Progenitor cell of endocrine pancreas (in vitro differentiated cells): ENCODE measurements at places on chromosomes 2 and 18.

DNA sequence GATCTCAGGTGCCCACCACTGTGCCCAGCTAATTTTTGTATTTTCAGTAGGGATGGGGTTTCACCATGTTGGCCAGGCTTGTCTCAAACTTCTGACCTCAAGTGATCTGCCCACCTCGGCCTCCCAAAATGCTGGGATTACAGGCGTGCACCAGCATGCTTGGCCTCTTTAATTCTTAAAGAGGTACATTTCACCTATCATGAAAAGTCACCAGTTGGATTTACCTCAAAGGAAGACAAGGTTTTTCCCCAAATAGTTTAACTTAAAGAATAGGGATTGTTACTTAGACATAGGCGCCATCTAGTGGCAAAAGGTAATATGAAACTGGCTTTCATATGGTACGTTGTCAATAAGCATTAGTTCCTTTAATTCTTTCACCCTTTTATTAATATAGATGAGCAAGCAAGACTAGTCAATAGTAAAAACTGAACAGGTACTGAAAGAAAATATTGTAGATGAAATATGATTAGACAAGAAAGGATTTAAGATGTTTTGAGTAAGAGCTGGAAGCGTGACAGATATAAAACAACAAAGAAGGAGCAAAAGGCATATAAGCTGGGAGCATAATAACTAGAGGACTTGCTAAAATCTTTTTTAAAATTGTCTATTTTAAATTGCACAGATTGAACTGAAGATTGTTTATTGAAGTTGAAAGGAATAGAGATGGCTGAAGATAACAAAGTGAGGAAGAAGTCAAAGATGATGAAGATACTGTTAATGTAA, 35.0 kb upstream of the PSMD14 start:
- H3K27ac ChIP-seq, result no peak overlapping the region
- H3K36me3 ChIP-seq, result no peaks in the 10 kb centered on the region
- H3K4me1 ChIP-seq, result no peaks in the 10 kb centered on the region
- no peak overlapping the region for H3K4me3 ChIP-seq
- H3K27me3 ChIP-seq, result no peaks in the 10 kb centered on the region

DNA sequence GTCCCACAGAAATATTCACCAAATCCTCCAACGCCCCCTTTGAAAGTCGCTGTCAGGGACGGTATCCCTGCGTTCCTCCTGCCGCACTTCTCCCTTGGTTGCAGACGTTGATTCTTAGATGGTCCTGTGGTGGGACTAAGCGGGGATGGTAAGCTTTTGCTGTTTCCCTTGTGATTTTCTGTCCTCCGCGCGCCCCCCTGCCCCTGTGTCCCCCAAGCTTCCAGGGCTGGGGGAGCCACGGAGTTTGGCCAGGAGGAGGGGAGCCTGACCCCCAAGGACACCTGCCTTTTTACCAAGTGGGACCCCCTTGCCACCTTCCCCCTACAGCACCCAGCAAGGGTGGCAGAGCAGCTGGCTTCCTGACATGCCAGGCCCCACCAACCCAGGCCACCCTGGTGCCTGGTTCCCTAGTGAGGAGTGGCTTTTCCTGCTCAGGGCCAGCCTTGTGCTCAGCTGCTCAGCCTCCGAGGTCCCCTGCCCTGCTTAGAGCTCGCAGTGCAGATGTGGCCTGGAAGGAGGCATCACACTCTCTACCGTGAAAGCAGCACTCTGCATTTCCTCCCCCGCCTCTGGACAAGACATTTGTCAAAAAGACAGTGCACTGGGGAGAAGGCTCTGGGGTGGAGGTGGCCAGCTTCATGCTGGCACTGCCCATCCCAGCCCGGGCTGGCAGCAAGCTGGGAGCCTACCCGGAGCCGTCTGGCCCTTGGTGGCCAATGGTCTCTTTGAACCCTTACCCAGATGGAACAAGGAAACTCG, 49.4 kb downstream of the TWIST2 start:
- H3K4me3 ChIP-seq, result no peak overlapping the region
- no peak for DNase-seq
- H3K4me1 ChIP-seq, result peaks cover 2% of the 10 kb centered on the region

DNA sequence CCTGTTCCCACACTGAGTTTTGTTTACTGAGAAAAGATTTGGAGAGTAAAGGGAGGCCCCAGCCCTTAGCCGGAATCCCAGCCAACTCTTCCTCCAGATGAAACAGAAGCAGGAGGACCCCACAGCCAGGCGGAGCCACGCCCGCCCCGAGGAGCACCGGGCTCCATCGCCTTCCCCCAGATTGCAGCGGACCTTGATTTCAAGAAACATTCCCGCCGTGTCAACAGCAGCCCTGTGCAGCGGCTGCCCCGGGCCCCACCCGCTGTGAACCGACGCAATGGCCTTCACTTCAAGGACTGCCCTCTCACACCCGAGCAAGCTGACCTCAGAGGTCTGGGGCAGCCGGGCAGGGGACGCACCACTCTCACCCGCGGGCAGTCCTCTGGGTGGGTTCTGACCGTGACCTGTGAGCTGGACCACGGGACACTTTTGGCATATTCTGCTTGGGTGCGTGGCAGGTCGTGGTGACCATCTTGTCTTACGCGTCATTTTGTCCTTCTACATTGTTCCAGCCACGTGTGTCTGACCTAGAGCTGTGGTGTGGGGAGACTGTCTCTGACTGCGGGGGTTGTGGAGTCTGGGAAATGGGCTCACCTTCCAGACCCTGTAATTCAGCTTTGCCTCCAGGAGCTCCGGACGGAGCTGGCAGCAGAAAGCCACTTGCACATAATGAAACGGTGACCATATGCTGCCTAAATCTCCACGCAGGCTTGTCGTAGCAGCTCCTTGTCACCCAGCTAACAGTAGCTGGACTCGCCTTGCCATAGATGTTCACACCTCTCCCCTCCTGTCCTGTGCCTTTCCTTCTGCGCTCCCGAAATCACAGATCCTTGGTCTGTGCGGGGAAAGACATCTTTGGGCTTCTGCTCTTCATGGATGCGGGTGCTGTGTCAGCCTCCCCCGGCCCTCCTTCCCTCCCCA, 32.0 kb upstream of the INHBB start:
- H3K27ac ChIP-seq, result no peak overlapping the region
- H3K27me3 ChIP-seq, result peaks cover 41% of the 10 kb centered on the region
- DNase-seq, result no peak
- H3K4me1 ChIP-seq, result peaks cover 14% of the 10 kb centered on the region
- H3K36me3 ChIP-seq, result no peaks in the 10 kb centered on the region

DNA sequence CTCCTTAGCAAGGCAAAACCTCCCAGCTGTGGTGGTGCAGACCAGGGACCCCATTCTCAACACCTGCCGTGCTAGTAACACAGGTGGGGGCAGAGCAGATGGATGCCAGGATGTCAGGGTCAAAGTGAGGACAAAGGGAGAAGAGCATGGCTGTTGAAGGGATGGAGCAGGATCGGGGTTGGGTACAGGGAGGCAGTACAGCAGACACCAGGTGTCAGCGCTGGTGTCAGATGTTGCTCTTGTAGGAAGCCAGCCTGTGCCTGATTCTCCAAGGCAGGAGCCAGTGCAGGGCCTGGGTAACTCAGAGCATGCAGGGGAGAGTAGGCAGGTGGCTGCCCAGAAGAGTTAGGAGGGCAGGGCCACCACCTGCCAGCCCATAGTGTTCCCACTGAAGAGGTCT, 222.1 kb upstream of the SPRED2 start:
- no peak overlapping the region for H3K27ac ChIP-seq
- no peak overlapping the region for H3K4me3 ChIP-seq
- H3K4me1 ChIP-seq, result peaks cover 41% of the 10 kb centered on the region
- H3K36me3 ChIP-seq, result no peaks in the 10 kb centered on the region

- no peak for DNase-seq
- H3K27me3 ChIP-seq, result no peaks in the 10 kb centered on the region
- H3K27ac ChIP-seq, result peak overlapping the region; percentile 15
- H3K4me3 ChIP-seq, result no peak overlapping the region
Observed at GRCh38 chr2:97718942-97719341, 5.6 kb downstream of the ZAP70 start.

- H3K36me3 ChIP-seq, result no peaks in the 10 kb centered on the region
- no peak overlapping the region for H3K27ac ChIP-seq
- no peak overlapping the region for H3K4me3 ChIP-seq
- no peaks in the 10 kb centered on the region for H3K27me3 ChIP-seq
Observed at GRCh38 chr2:32237996-32238395, 26.7 kb downstream of the NLRC4 start.

GRCh38 chr18:46257366-46257765, 153.2 kb downstream of the HAUS1 start:
- no peak overlapping the region for H3K4me3 ChIP-seq
- H3K27ac ChIP-seq, result no peak overlapping the region
- H3K36me3 ChIP-seq, result peaks cover 5% of the 10 kb centered on the region
- no peak for DNase-seq
- no peaks in the 10 kb centered on the region for H3K27me3 ChIP-seq

- no peak overlapping the region for H3K27ac ChIP-seq
- H3K4me1 ChIP-seq, result peaks cover 14% of the 10 kb centered on the region
- DNase-seq, result no peak
Observed at GRCh38 chr2:190635781-190636180, 13.1 kb upstream of the NAB1 start.

- peak overlapping the region; percentile 4 for H3K27ac ChIP-seq
- H3K27me3 ChIP-seq, result no peaks in the 10 kb centered on the region
- no peaks in the 10 kb centered on the region for H3K36me3 ChIP-seq
- peaks cover 23% of the 10 kb centered on the region for H3K4me1 ChIP-seq
- no peak overlapping the region for H3K4me3 ChIP-seq
Observed at GRCh38 chr18:62790871-62791772, 75.8 kb downstream of the PHLPP1 start.

DNA sequence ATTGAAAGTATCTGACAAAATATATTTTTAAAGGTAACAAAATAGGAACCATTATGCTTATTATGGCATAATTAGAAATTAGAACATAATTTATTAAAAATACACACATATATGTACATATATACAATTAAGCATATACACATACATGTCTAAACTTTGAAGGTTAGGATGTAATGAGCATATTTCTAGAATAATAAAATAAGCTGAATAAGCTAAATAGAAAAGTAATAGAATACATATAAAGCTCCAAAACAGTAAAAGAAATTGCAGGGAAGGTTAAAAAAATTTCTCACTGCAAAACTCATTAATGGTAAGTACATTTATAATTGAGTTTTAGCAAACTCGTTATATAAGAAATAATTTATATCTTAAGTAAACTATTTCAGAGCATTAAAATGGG, 1561.5 kb upstream of the ZEB2 start:
- H3K27ac ChIP-seq, result no peak overlapping the region
- H3K4me1 ChIP-seq, result no peaks in the 10 kb centered on the region
- no peaks in the 10 kb centered on the region for H3K27me3 ChIP-seq
- no peak overlapping the region for H3K4me3 ChIP-seq

DNA sequence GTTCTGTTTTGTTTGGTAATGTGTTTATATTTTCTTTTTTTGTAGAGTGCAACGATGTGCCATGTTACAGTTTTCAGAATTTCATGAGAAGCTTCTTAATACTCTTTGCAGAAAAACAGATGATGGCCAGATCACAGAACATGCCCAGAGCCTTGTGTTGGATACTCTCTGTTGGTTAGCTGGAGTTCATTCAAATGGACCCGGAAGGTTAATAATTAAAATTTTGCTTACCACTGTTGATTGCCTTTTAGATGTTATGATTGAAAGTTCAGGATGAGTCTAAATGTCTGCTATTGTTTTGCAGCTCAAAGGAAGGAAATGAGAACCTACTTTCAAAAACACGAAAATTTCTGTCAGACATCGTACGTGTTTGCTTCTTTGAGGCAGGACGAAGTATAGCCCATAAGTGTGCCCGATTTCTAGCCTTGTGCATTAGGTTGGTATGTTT, 85.2 kb downstream of the BIRC6 start:
- H3K27me3 ChIP-seq, result no peaks in the 10 kb centered on the region
- H3K36me3 ChIP-seq, result peaks cover 31% of the 10 kb centered on the region
- H3K27ac ChIP-seq, result no peak overlapping the region
- peaks cover 2% of the 10 kb centered on the region for H3K4me1 ChIP-seq

- H3K27ac ChIP-seq, result no peak overlapping the region
- no peaks in the 10 kb centered on the region for H3K27me3 ChIP-seq
- no peak for DNase-seq
- H3K36me3 ChIP-seq, result no peaks in the 10 kb centered on the region
- no peak overlapping the region for H3K4me3 ChIP-seq
Observed at GRCh38 chr2:223180463-223180862, 128.5 kb downstream of the KCNE4 start.

DNA sequence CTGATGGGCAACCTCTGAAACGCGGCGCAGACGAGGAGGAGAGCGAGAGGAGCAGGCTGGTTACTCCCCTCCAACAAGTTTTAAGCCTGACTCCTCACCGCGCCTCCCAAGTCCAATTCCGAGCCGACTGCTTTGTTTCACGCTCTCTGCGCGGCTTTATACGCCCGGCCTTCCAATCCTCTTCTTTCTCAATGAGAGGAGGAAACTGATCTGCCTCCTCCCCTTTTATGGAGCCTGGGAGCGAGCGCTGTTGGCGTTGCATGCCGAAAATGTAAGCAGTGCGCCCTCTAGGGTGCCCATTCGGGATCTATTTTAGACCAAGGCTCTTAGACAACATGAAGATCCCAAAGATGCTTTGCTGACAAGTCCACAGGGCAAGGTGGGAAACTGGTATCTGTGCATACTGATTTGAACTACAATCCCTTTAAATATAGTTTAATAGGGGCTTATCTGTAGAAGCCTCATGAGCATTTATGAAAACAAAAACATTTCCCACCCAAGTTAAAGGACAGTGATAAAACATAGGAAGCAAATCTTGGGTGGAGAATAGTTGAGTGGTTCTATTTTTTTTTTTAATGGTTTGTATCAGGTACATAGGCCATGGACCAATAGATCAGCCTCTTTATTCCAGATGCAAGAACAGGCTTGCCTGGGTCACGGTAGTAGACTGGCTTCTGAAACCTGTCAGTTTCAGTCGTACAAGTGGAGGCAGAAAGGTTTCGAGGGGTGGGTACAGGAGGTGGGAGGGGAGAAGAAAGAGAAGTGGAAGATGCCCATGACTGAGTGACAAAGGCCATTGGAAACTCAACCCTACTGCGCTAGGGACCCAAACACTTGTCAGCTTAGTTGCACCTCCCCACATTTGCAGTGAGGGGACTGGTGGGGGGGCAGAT, at the start of gene RND3:
TSS of gene RND3 (minus strand) at position 131 of the 893 bp plus-strand sequence. CDS start 250 bp downstream, outside the sequence.
- H3K27me3 ChIP-seq, result no peaks in the 10 kb centered on the region
- peak within 1 kb of the TSS; percentile 98 for H3K27ac ChIP-seq
- peak within 1 kb of the TSS; percentile 99 for H3K4me3 ChIP-seq
- peaks cover 27% of the 10 kb centered on the region for H3K4me1 ChIP-seq

- H3K36me3 ChIP-seq, result peaks cover 2% of the 10 kb centered on the region
- no peaks in the 10 kb centered on the region for H3K4me1 ChIP-seq
- H3K4me3 ChIP-seq, result no peak overlapping the region
Observed at GRCh38 chr2:239372835-239373234, 28.0 kb downstream of the HDAC4 start.
